DMS 273 treated with DMSO at 0.1 percent for 48 hours (cell line): ENCODE measurements at places on chromosomes 6 and 20.

- DNase-seq, result no peak
Observed at GRCh38 chr20:24303393-24304170, 165.8 kb upstream of the SYNDIG1 start.

DNA sequence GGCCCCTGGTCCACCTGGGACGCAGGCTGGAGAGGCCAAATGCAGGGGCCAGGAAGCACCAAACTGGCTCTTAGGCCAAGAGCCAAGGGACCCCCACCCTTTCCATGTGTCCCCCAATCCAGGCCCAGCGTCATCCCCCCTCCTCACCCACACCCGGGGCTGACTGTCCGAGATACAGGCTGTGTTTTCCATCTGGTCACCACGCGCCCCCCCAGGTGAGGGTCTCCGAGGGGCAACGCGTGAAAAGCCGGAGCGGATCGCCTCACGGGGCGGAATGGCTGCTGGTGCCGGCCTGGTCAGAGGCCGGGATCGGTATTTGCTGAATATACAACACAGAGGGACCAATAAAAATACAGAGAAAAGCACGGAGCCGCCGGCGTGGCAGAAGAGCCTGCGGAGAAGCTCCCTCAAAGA lies 5.2 kb upstream of the ABHD16B start:
- no peak for DNase-seq

- DNase-seq, result no peak
Observed at GRCh38 chr6:160519603-160520042, 144.5 kb downstream of the LPA start.

GRCh38 chr6:81762132-81762531 lies 9.7 kb upstream of the TENT5A start:
- DNase-seq, result no peak

DNA sequence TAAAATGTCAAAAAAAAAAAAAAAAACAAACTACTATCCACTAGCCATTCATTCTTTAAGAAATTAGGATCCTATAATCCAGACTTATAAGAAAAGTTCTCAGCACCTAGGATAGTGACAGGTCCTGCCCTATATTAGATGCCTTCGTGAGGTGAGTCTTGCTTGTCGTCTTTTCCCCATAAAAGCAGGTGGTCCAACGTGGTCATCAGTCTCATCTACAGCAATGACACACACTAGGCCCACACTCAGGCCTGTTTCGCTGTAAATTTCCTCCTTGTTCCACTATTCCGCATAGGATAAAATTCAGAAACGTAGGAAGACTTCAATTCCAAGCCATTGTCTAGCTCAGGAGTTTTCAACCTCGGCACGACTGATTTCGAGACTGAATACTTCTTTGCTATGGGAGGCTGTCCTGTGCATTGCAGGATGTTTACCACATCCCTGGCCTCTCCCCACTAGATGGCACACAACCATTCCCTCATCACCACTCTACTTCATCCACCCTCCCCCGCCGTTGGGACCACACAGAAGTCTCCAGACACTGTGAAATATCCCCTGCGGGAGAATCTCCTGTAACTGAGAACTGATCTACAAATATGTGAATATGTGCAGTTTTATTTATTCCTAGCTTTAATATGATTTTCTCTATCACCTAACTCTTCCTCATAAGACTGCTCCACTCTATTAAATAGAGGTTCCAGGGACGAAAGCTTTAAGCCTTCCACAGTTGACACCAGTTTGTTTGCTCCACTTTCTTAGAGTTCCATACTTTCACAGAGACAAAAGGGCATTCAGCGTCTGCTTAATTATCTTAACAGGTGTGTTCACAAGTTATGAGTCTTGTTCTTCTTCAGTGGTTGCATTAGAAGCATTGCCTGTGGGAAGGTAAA lies 346.3 kb downstream of the BMP2 start:
- DNase-seq, result no peak

DNA sequence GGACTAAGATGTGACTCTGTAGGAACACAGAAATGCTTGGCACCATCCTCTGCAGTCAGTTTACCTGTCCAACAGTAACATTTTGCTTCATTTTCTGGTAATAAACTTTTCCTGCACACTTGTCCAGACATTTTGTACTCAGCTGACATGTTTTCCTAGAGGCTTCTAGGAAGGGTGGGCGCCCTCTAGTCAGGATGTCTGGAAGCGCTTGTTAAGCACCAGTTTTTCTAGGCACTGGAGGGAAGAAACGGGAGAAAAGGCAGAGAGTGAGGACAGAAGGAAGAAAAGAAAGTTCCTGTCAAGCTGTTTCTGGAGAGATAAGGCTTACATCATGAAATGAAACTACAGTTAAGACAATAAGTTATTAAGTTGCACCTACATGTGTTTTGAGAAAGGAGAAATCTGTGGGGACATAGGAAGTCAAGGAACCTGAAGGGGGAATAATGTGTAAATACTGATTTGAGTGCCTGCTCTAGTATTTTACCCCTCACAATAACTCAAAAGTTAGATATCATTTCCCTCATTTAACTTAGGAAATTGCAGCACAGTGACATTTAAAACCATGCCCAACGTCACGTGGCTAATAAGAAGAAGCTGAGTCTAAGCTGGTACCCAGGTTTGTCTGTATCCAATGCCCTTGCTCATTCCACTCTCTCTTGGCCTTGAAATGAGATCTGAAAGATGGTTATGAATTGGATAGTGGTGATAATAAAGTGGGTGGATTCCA lies 42.7 kb upstream of the TNFRSF21 start:
- DNase-seq, result no peak

GRCh38 chr6:10730254-10730653 lies 7.4 kb downstream of the TMEM14C start:
- DNase-seq, result no peak

DNA sequence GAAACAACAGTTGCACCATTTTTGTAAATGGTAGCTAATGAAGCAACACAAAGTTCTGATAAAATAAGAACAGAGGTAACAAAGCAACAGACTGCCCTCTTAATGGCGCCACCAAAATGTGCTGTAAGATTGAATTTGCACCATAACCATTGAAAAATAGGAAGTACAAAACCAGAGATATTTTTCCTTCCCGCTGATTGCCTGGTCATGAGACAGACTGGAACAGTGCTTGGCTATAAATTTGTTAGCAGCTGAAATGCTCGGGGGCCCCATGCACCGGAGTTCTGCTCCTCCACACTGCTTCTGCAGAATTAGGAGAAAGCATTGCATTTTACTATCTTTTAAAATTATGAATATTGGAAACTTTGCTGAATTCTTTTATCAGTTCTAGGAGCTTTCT lies 164.4 kb upstream of the QKI start:
- DNase-seq, result no peak

DNA sequence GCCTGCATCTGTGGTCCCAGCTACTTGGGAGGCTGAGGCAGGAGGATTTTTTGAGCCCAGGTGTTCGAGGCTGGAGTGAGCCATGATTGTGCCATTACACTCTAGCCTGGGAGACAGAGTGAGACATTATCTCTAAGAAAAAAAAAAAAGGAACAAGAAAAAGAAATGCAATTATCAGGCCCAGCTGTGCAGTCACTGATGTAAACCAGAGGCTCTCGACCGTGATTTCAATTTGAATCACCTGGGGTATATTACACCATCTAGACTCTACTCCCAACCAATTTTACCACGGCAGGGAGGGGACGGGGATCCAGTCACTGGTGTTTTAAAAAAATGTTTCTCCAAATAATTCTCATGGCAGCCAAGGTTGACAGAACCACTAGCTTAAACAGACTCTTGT lies 48.8 kb upstream of the NKX2-2 start:
- DNase-seq, result no peak

GRCh38 chr6:31293343-31293742 lies 21.5 kb upstream of the HLA-C start:
- DNase-seq, result no peak

- no peak for DNase-seq
Observed at GRCh38 chr20:45538209-45538799, 978 bp downstream of the WFDC6 start.

DNA sequence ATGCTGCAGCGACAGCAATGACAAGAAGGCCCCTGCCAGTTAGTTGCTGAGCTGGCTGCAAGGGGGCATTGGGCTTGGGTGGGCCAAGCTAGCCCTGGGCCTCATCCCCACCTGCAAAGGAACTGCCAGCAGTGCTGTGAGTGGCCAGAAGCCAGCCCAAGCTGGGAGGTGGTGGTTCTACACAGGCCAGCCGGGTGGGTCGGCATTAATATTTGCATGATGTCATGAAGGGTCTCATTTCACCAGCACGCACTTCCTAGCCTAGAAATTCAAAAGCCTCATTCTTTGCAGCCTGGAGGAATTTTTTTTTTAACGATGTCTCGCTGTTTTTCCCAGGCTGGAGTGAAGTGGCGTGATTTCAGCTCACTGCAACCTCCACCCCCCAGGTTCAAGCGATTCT lies 62.0 kb downstream of the IYD start:
- no peak for DNase-seq

GRCh38 chr6:90434094-90434493 lies 137.5 kb upstream of the BACH2 start:
- no peak for DNase-seq

DNA sequence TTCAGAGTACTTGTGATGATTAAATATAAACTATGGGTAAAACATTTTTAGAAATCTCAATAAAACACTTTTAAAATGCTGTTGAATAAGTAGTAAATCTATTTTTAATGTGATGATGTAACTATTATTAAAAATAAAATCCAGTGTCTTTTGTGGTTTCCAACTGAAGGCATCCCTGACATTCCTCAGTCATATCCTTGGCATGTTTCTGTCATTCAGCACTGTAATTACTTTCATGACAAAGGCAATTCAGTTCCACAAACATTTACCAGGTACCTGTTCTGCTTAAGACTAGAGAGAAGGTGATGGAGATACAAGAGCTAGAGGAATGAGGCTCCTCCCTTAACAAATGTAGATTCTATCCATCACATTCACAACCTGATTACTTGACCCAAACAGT lies 518.7 kb upstream of the MAP3K7 start:
- no peak for DNase-seq

GRCh38 chr6:22110061-22110460 lies 186.8 kb downstream of the PRL start:
- no peak for DNase-seq

- DNase-seq, result no peak
Observed at GRCh38 chr6:129923530-129924250, 62.6 kb upstream of the TMEM244 start.

DNA sequence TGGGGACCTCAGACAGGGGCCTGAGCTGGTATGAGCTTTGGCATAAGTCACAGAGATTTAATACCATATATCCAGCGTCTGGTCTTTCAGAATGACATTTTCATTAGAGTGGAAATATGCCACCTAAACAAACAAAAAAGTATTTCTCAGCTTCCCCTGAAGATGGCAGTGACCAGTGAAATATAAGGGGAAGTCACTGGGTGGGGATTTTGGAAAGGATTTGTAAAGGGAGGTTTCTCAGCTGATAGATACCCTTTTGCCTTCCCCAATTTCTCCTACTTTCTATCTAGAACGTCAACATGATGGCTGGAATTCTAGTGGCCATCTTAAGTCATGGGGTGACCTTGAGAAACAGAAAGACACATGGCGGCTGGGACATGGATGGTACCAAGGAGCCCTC lies 137.7 kb upstream of the LRFN2 start:
- DNase-seq, result no peak

- DNase-seq, result no peak
Observed at GRCh38 chr6:41167173-41167963, 4.5 kb upstream of the TREM2 start.

GRCh38 chr6:162525181-162525580 lies 202.4 kb downstream of the PRKN start:
- DNase-seq, result no peak

- DNase-seq, result no peak
Observed at GRCh38 chr6:20564269-20564668, 30.0 kb downstream of the CDKAL1 start.

DNA sequence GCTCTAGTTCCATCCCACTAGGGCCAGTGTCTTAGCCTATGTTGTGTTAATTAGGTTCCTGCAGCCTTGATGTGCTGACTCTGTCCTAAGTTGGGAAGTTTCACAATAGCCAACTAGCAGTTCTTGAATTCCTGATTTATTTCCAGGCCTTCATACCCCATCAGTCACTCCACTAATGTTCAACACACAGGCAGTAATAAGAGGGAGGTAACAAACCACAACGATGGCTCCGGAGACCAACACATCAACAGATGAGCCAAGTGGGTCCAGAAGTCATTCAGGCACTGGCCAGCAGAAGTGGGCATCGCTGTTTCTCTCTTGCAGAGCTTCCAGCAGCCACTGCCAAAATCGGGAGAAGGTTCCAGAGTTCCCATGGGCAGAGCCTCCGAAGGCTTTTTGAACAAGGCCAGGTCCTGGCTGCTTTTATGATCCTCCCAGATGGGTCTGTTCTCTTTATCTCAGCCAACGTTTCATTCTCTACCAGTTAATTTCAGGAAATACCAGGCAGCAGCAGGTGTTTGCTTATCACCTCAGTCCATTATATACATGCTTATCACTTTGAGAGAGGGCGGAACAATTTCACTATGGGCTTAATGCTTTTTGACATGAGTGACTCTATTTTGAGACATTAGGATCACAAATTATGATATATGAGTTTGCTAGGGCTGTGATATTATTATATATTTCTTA lies 48.5 kb upstream of the NOP56 start:
- no peak for DNase-seq

DNA sequence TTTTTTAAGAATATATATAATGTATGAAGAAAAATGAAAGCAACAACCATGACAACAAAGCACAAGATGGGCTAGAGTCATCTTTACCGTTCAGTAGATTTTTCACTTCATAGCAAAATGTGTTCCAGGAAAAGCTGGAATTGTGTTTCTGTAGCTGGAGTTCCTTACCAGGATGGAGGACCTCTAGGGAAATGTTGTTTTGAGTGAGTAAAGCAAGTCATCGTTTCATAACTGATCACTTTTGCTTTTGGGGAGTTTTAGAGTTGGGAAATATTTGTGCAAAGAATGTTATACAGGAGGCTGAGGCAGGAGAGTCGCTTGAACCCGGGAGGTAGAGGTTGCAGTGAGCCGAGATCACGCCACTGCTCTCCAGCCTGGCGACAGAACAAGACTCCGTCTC lies 151.6 kb downstream of the SASH1 start:
- no peak for DNase-seq

DNA sequence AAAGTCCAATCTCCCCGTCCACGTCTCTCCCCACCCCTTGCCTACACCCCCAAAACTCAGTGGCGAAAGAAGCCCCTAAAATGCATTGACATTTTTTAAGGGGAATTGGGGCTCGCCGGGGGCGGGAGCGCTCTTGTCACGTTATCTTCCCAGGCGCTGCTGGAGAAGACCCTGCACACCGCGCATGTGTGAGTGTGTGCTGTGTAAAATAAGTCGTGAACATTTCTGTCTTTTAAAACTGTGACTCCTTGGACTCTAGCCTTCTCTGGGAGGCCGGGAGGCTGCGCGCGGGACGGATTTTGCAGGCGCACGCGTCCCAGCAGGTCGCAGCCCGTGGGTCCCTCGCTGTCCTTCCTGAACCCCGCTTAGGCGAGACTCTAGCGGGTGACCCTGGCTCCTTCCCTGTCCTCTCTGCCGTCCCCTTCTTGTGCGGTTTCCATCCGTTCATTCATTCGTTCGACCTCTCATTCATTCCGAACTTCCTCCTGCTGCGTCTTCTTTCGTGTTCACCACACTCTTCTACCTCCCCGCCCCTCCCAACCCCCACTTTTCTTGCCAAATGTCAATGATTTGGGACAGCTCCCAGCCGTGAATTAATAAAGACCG lies 2.2 kb downstream of the NRN1 start:
- DNase-seq, result no peak
